ENCODE measurements at places on chromosomes 6 and 20.
A peak's percentile ranks its signal among the peaks of the same experiment; 100 is the strongest.

- DNase-seq: no peak
Observed at GRCh38 chr6:73854998-73855718, 159.2 kb downstream of the CD109 start.

GRCh38 chr6:26054781-26055718 is 32.2 kb upstream of the HFE start:
- DNase-seq: peak; percentile 78

GRCh38 chr20:63269724-63270123 is 2.9 kb upstream of the ARFGAP1 start:
- DNase-seq: no peak

GRCh38 chr6:84411060-84411629 is 183.7 kb upstream of the CEP162 start:
- DNase-seq: no peak

DNA sequence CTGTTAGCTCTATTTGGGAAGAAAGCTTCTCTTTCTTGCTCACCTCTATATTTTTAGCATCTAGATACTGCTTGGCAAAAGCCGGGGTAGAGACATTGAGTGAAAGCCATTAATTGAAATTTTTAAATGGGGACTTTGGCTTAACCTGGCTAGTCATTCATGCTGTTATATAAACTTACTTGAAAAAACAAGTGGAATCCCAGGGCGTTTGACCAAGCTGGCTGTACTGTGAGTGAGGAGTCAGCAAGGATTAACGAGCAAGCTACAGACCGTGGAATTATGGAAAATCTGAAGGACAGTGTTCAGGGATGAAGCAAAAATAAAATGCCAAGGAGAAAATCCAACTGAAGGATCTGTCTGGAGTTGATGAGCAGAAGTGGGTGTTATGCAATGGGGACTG is 232.0 kb downstream of the GRM1 start:
- DNase-seq: no peak

DNA sequence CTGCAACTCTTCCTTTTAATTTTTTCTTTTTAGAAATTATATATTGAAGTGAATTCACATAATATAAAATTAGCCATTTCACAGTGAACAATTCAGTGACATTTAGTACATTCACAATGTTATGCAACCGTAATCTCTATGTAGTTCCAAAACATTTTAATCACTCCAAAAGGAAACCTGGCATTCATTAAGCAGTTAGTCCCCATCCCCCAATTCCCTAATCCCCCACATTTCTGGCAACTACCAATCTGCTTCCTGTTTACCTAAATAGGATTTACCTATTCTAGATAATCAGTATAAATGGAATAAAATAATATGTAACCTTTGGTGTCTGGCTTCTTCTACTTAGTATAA is 8.5 kb upstream of the DDX27 start:
- no peak for DNase-seq

DNA sequence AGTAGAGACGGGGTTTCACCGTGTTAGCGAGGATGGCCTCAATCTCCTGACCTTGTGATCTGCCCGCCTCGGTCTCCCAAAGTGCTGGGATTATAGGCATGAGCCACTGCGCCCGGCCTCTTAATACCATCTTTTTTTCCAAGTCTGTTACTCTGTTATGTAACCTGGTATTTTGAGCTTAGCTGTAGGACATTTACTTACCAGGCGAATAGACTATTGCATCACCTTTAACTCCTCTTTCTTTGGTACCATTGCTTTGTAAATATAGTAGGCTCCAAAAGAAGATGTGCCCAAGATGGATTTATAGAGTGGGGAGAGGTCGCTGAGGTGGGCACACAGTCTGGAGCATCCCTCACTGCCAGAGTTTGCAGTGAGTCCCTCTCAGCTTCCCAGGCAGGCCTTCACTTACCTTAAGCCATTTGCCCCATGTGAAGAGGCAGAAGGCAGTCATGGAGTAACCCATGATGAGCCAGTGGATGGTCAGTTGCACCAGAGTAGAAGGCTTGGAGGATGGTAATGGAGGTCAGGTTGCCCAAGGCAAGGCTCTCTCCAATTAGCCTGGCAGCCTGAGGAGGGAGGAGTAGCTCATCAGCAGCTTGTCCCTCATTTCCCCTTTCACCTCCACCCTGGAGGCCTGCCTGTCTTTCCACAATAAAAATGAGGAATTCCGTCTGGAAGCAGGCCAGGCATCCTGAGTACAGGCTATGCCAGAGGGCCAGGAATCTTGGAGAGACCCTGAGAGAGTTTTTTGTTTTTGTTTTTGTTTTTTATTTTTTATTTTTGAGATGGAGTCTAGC is 9.7 kb downstream of the TIAM2 start:
- no peak for DNase-seq

GRCh38 chr20:62603021-62603906 is 39.0 kb upstream of the SLCO4A1 start:
- DNase-seq: peak; percentile 46

DNA sequence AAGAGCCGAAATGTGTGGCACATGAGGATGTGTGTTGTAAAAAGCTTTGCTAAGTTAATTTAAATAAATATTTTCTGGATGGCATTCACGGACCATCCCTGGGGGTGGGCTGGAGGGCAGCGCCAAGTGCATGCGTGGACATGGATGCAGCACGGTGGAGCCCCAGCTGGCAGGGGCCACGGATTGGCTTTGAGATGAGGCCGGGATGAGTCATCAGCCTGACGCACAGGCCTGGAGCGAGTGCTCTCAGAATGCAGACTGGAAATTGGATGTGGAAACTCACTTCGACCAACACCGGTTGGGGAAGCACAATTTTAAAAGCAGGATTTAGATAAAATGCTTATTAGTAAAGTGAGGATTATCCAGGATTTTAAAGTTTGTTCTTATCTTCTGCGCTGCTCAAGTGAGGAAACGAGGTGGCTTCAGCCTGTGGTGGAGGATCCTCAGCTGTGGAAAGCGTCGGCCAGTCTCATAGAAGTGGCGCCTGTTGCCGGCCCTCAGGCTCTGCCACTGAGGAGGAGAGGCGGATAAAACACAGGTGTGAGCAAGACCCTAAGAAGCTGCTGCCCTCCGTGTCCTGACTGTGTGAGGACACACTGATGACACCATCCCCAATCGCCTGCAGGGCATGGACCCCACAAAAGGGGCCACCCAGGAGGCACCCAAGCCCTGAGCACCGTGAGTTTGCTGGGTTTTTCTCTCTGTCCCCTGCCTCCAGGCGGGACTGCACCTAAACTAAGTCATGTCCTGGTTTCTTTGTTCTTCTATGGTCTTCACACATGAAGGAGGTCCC is 279.7 kb downstream of the CDH4 start:
- DNase-seq: no peak

DNA sequence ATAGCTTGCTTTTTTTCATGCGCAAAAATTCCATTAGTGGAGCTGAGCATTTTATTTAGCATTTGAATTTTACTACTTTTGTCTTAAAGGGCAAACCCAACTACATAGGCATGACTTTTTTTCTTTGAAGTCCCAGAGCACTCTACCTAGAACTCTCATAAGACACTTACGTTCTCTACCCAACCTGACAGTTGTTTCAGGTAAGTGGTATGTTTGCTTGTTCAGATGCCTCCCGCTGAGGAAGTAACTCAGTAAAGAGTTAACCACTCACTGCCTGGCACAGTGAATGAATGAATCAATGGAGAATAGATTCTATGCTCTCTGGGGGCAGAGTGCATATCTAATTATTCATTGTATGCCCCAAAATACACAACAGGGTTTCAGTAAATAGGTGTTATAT is 212.3 kb upstream of the PRDM1 start:
- DNase-seq: no peak

DNA sequence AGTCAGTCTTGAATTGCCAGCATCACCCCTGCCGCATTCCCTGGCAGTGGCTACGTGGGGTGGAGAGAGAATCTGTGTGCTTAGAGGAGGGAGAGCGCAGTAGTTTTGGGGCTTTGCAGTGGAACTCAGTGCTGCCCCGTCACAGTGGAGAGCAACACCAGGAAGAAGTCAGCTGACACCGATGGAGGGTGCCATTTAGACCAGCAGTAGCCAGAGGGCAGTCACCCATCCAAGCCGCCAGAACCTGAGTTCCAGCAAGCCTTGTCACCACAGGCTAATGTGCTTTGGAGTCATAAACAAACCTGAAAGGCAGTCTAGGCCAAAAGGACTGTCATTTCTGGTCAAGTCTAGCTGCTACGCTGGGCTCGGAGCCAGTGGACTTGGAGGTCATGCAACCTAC is 22.0 kb upstream of the PERP start:
- no peak for DNase-seq

DNA sequence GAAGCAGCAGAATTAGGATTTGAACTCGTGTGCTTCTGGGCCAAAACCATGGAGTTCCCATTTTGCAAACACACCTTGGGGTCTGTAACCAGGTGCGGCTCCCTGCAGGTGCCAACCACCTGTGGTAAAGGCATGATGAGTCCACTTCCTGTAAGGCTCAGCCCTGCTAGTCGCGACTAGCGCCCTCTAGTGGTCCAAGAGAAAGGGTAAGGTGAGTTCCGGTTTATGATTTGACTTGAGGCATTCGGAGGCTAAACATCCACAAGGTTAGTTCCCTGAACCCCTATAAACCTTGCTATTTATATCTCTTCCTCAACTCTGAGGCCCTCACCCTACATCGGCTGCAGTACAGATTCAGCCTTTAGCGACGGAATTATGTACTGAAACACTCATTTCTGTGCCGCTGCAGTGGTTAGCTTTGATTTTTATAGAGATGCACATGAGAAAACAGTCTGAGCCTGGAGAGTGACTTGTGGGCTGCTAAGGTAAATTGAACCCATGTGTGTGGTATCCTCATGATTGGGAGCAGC is 173.4 kb downstream of the PLCB1 start:
- DNase-seq: peak; percentile 44

GRCh38 chr20:1802385-1803060 is 92.7 kb upstream of the SIRPA start:
- peak; percentile 41 for DNase-seq

DNA sequence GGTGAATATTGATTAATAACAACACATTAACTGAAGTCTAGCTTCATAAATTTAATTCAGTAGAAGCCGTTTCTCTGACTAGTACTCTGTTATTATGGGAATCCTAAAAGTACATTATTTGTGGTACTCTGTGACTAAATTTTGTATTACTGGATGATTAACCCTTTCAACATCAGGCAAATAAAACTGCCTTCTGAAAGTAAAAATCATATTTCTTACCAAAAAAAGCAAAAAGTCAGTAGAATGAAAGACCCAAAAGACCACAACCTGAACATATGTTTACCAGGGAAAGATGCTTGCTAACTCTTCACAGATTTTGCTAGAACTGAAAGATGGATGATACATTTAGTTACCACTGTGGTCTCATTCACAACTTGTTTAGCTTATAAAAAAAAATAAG is 73.2 kb downstream of the AHI1 start:
- DNase-seq: no peak

DNA sequence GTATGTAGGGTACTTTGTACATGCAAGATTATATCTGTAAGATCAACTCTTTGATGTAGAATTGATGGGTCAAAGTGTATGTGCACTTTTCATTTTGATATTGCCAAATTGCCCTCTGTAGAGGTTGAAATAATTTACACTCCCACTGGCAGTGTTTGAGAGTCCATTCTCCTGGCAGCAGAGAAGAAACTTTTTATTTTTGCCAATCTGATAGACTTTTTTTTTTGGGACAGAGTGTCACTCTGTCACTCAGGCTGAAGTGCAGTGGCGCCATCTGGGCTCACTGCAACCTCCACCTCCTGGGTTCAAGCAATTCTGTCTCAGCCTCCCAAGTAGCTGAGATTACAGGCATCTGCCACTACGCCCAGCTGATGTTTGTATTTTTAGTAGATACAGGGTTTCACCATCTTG is 199.2 kb downstream of the ZFAND3 start:
- no peak for DNase-seq

DNA sequence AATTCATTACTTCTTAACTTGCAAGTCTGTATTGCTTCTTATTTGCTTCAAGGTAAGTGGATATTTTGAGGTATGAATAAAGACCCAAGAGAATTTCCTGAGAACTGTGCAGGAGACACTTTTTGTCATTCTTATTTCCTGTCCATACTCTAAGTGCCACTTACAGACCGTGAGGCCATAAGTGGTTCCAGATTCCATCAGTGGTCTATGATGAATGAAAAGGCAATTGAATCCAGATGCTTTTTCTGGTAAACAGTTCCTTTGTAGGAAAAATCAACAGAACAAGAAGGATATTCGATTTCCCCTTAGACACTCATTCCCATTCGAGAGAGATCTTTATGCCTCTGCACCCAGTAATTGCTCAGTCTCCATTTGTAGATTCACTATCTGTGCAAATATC is 58.3 kb upstream of the PDE10A start:
- DNase-seq: no peak

- DNase-seq: no peak
Observed at GRCh38 chr6:18234564-18234963, 29.8 kb downstream of the DEK start.
